ENCODE measurements at places on chromosomes 16 and 17.

DNA sequence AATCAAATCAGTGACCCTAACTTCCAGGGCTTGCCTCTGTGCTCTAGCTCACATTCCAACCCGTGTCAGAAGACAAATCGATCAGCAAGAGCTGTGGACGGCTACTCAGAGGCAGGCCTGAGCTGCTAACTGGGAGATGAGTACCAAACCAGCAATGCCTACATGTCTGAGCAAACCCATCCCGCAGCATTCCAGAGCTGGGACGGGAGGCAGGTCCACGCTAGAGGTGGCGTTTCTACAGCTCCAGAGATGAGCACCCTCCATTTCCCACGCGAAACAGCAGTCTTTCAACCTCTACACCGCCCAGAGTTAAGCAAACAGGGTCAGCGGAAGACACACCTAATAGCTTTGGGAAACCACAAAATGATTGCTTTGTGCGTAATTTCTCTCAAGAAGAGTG is 6.5 kb downstream of the NXN start:
- no peak for DNase-seq

- DNase-seq, result no peak
Observed at GRCh38 chr16:80806927-80807340, 2.5 kb upstream of the CDYL2 start.

DNA sequence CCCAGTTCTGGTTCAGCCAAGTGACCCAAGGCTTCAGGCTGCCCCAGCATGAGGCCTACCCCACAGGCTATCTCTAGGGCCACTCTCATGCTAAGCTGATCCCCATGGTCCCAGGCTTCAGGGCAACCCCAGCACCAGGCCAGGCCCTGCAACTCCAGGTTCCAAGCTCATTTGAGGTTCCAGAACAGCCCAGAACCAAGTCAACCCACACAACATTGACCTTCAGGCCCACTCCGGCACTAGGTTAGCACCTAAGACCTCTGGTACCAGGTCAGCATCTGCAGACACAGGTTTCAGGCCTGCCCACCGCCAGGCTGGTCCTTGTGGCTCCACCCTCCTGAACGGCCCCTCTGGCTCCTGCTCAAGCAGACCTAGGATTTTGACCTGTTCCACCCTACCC is 421.2 kb downstream of the CDH11 start:
- DNase-seq, result no peak

GRCh38 chr16:50121278-50121677 is 31.8 kb upstream of the TENT4B start:
- DNase-seq, result no peak

GRCh38 chr17:43125133-43125966 is at the start of gene BRCA1:
Gene BRCA1, minus strand, starts transcription at chr17:43125364. Its CDS starts 1,268 bp downstream, at chr17:43124096.
- peak; percentile 94 for DNase-seq

DNA sequence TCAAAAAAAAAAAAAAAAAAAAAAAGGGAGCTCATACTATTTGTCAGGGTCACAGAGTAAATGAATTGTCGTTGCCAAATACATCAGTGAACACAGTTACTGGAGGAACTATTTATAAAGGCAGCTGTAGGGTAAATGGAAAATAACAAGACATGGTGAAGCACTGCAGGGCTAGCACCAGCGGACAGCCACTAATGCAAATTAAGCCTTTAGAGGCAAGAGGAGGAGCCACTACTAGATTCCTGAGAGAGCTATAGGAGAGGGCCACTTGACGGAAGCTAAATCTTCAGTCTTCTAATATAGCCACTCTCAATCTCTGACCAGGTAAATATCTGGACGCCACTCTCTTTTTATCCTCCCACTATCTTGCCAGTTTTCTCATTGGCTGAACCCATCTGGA is 801.2 kb upstream of the GOT2 start:
- no peak for DNase-seq

- no peak for DNase-seq
Observed at GRCh38 chr16:30482366-30482765, 9.8 kb downstream of the ITGAL start.
